RPMI7951 (cell line): ENCODE measurements at places on chromosomes 12 and 14. TPM values are rescaled to one million over a fixed set of nuclear protein-coding genes. Genes with fewer than 3 reads are reported as not detected.

TEAD4 gene
- total RNA-seq: 10.9 and 11.3 TPM in 2 replicates

- no peak for DNase-seq
These were observed 340.9 kb downstream of the AACS start for GRCh38 chr12:125406131-125406530.

GRCh38 chr14:75499084-75499875 lies 23.0 kb upstream of the BATF start:
- no peak for DNase-seq

DNA sequence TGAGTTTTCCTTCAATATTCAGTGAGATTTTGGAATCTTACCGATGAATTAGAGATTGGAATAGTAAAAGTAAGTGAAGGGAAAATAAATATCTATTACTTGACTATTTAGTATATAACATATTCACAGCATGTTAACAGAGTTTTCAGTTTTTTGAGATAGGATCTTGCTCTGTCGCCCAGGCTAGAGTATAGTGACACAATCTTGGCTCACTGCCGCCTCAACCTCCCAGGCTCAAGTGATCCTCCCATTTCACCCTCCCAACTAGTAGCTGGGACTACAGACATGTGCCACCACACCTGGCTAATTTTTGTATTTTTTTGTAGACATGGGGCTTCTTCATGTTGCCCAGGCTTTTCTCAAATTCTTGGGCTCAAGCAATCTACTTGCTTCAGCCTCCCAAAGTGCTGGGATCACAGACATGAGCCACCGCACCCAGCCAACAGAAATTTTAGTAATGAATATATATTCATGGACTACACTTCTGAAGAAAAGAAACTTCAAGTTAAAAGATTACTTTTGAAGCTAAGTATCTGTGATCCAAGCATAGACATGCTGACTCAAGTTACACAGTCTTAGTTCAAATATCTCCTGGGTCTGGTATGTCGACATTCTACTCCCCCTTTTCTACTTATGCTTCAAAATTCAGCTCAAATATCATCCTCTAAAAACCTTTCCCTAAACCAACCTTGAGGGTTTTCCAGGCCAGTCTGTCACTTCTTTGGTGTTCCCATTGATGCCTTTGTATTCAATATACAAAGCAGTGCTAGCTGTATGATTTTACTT lies 13.8 kb downstream of the UBE2N start:
- DNase-seq: no peak

DNA sequence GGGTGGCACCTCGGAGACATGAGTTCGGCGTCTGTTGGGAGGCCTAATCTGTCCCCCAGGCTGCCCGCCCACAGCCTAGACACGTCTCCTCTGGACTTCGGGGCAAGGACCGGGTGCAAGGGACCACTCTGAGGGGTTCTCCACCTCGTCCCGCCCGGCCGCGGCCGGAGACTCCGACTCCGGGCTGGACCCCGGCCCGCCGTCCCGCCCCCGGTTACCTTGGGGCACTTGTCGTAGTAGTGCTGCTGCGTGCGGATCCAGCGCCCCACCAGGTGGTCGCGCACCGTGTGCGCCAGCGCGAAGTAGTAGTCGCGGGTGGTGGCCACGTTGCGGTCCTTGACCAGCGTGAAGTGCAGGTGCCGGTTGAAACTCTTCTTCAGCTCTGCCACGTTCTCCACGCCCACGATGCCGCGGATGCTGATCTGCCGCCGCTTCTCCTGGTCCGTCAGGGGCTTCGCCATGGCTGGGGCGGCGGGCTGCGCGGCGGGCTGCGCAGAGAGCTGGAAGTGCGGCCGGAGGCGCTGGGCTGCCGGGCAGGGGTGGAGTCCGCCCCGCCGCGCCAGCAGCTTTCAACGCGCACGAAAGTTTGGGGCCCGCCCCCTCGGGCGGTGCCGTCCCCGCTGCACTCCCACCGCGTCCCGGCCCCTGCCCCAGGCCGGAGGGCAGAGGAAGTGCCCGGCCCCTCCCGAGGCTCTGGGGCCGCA lies at the start of gene PYGL:
TSS of gene PYGL (minus strand) at position 541 of the 704 bp plus-strand sequence. CDS start at position 461, 80 bp downstream.
- peak; percentile 68 for DNase-seq

GRCh38 chr14:23517650-23518326 lies 33.8 kb downstream of the ZFHX2 start:
- DNase-seq: no peak
